KBM-7 (cell line): ENCODE measurements at places on chromosomes 4 and X.

- DNase-seq, result no peak
Measured at GRCh38 chr4:139763205-139763604, 97.6 kb downstream of the MGST2 start.

GRCh38 chr4:114464726-114465272, 133.8 kb upstream of the UGT8 start:
- DNase-seq, result no peak

- DNase-seq, result no peak
Measured at GRCh38 chrX:53044995-53045394, 3.6 kb upstream of the GPR173 start.

GRCh38 chr4:166422475-166422874, 549.4 kb downstream of the TLL1 start:
- DNase-seq, result no peak

DNA sequence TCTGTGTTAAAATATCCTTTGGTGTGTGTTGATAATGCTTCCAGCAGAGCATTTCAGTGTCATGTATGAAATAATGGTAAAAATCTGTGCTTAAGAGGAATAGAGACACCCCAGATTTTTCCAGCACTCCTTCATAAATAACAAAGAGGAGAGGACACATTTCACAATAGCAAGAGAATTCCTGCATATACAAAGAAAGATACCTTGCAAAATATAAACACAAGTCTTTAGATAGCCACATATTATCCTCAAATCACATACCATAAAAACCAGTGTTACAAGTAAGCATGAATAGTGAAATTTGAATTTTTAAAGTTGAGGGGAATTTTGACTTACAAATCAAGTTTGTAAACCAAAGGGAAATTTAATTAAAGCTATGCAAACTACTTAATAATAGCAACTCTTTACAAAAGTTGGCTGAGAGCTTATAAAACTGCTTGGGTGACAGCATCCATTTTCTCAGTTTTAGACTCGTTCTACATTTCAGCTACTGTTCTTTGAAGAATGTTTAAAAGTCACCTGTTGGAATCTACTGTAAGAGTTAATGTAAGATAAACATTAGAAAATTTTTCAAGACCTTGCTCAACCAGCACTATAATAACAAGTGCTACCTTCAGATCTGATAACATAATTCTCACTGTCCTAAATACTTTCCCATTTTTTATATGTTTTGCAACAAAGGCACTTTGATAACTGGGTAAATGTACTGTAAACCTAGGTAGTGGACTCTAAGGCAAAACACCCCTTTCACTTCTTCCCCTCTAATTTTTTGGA, 3.7 kb downstream of the APELA start:
- DNase-seq, result no peak

DNA sequence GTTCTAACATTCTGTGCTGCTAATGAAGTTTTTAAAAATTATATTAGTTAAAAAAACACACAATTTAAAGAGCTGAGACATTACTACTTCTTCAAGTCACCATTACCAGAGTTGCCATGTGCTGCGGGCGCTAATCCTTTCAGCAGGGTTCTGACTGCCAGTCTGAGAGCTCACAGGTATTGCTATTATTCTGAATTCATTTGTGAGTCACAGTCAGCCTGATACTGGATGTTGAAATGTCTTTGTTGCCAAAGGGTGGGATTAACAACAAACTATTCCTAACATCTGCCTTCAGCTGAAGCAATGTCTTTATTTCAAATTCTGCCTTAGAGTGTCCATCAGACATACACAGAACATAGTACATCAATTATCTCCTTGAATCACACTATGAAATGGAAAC, 197.1 kb upstream of the FGF13 start:
- no peak for DNase-seq

DNA sequence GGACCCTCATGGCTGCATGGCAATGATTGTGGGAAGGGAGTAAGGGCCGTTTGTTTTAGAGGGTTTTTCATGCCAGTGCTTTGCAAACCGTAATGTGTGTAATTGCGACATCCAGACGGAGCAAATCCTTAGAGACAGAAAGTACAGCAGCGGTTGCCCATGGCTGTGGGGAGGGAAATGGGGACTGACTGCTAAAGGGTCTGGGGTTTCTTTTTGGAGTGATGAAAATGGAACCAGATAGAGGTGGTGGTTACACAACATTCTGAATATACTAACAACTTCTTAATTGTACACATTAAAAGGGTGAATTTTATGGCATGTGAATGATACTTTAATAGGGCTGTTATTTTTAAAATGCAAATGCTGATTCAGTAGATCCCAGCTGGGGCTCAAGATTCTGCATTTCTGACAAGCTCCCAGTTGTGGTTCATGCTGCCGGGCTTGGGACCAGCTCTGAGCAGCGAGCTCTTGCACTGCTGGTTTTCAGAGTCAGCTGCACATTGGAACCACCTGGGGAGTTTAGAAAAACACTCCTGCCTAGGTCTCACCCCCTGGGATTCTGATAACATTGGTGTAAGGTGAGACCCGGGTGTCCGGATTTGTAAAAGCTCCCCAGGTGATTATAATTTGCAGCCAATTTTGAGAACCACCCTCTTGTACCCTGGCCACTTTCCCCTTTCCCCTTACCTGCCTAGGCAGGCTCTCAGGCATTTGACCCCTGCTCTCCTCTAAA, 47.7 kb downstream of the PRPS1 start:
- DNase-seq, result peak; percentile 76

DNA sequence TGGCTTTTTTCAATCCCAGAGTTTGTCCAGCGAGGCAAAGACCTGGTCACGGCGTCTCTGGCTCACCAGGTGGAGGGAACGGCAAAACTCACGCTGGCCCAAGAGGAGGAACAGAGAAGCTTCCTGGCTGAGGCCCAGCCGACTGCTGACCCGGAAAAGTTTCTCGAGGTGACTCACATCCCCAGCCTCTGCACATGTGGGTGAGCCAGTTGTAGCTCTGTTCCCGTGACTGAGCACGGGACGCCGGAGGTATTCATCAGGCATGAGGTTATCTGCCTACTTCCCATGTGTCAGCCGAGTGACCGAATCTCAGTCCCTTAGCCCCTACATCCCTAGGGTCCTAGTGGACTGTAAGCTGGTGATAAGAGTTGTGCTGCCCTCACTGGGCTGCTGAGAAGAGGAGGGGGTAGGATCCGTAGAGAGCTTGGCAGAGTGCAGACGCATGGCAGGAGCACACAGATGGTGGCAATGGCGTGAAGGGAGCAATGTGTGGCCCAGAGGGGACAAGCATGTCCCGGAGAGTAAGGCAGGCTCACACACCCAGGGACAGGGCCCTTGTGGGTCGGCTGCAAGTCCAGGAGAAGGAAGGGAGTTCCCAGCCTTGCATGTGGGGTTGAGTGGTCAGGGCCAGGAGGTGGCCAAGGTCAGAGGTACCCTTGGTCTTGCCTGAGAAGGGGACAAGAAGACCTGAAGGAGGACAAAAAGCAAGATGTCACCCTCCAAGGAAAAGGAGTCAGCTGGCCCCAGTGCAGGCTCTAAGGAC, 42.9 kb downstream of the EVC start:
- DNase-seq, result no peak

GRCh38 chr4:112168719-112169500, 23.7 kb downstream of the FAM241A start:
- no peak for DNase-seq

DNA sequence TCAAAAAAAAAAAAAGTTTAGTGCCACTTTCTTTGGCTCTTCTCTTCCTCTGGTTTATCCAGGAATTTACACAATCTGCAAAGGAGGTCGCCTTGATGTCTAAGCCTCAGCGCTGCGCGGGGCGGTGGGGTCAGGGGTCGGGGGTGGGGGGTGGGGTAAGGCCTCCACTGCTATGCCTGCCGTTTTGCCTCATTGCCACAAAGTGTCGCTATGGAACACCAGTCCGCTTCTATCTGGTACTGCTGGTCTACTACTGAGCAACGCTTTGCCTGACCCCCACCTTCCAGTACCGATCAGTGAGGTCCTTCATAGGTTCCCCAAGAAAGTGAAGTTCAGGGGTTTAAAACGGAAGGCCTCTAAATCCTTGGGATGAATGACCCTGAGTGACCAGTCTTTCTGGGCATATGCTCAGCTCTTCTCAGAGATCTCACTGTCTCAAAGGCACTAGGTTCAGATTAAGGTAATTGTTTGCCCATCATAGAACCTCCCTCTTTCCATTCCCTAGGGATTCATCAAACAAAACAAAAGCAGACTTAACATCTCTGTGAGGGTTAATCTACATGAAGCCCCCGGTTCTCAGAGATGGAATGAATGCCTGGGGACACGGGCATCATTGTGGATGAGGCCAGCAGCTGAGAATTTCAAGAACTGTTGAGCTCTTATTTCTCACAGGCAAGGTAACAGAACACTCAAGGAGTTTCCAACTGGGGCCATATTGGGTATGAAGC, 16.9 kb upstream of the TSR2 start:
- DNase-seq, result peak; percentile 47

GRCh38 chrX:70446380-70447350, 2.0 kb downstream of the DLG3 start:
- DNase-seq, result no peak

GRCh38 chr4:14856934-14857235, 145.4 kb upstream of the CPEB2 start:
- no peak for DNase-seq

- no peak for DNase-seq
Measured at GRCh38 chr4:180832073-180832472, 1411.1 kb upstream of the TENM3 start.

GRCh38 chr4:153204247-153204671, at the start of gene TRIM2:
Gene TRIM2 (plus strand): TSS chr4:153204443. CDS start chr4:153204531, 88 bp downstream.
- no peak for DNase-seq

GRCh38 chr4:167176723-167177367, 57.4 kb downstream of the SPOCK3 start:
- DNase-seq, result no peak

DNA sequence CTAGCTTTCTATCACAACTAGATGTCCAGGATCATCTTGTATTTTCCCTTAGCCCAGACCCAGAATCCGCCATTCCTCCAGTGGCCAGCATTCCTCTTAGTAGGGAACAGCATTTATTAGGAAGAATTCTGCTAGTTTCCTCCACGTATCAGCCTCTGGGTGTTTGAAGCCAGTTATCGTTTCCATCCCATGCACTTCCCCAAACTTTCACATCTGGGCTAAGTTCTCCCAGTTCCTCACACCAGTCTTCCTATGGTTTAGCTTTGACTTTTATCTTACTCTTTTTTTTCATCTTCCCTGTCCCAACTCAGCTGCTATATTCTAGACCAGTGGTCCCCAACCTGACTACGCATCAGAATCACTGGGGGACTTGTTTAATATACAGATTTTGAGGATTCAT, 53.5 kb upstream of the PRSS48 start:
- no peak for DNase-seq

- no peak for DNase-seq
Measured at GRCh38 chrX:65841263-65841662, 173.8 kb downstream of the MSN start.

GRCh38 chrX:103187953-103188475, 26.9 kb upstream of the BEX4 start:
- no peak for DNase-seq

DNA sequence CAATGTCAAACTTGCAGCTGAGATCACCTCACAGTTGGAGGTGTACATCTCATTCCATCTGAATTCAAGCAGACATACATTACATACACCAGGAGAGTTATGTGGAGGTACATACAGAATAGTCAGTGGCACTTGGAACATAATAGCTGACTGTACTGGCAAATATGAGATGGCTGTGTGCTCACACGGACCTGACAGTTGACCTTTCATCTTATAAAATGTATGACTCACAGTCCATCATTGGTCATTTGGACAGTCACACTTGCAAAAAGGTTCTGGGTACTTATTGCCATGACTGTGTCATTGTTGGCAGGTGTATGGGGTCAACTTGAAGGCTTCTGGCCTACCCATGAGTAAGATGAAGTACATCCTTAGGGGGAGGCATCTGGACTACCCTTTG, 88.6 kb upstream of the WDR1 start:
- no peak for DNase-seq

- no peak for DNase-seq
Measured at GRCh38 chrX:88886908-88887307, 139.9 kb downstream of the CPXCR1 start.

DNA sequence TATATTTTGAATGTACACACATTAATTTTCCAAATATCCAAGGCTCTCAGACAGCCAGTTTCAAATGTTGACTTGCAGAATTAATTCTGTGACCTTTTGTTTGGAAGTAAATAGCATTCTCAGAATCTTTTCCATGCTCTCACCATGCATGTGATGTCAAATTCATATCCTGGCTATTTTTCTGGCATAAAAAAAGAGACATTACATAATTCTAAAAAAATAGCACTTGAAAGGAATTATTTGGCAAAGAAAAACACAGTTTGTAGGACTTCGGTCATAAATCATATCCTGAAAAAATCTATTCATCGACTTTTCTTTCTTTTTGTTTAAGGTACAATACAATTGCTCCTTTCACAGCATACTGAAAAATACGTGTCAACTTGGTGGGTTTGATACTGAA, 111.2 kb downstream of the GLRA3 start:
- no peak for DNase-seq

- no peak for DNase-seq
Measured at GRCh38 chr4:140316799-140317198, 56.6 kb upstream of the SCOC start.

DNA sequence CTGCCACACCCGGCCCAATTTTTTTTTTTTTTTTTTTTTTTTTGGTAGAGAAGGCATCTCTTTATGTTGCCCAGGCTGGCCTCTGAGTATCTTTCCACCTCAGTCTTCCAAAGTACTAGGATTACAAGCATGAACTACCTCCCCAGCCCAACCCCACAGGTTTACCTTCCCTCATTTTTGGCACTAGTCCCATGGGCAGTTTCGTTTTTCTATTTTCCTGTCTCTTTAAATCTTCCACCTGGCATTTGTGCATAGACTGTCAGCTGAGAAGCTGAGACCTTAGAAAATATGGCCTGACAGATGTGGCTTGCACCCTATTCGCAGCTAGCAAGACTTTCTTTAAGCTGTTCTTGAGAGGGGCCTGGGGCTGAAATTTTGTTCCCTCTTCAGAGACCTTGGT, 27.9 kb downstream of the TNIP2 start:
- DNase-seq, result no peak

DNA sequence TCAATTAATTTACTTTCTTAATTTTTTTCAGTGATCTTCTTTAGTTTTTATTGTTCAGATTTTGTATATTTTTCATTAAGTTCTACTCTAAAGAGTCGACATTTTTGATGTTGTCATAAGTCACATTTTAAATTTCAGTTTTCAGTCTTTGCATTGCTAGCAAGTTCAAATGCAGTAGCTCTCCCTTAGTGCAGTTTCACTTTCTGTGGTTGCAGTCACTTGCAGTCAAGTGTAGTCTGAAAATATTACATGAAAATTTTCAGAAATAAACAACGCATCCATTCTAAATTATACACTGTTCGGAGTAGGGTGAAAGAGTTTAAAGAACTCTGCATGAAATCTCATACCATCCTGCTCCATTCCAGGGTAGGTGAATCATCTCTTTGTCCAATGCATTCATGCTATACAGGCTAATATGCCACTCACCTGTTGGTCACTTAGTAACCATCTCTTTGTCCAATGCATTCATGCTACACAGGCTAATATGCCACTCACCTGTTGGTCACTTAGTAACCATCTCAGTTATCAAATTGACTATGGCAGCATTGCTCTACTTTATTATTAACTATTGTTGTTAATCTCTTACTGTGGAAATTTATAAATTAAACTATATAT, 356.9 kb downstream of the STPG2 start:
- DNase-seq, result no peak
